Activated naive CD8-positive, alpha-beta T cell treated with anti-CD3 and anti-CD28 coated beads for 36 hours (primary cell): ENCODE measurements at places on chromosomes 6 and 20.

GRCh38 chr6:46763466-46763865, 16.7 kb downstream of the ANKRD66 start:
- no peak for DNase-seq

GRCh38 chr6:4928426-4928825, 75.4 kb downstream of the RPP40 start:
- no peak for DNase-seq

GRCh38 chr20:38926934-38927616, 858 bp downstream of the FAM83D start:
- DNase-seq, result no peak

GRCh38 chr20:5481872-5482271, 165.1 kb upstream of the PROKR2 start:
- DNase-seq, result no peak

GRCh38 chr6:119501798-119502483, 152.4 kb upstream of the MAN1A1 start:
- DNase-seq, result no peak

GRCh38 chr20:47775841-47776240, 9.4 kb downstream of the SULF2 start:
- DNase-seq, result no peak

DNA sequence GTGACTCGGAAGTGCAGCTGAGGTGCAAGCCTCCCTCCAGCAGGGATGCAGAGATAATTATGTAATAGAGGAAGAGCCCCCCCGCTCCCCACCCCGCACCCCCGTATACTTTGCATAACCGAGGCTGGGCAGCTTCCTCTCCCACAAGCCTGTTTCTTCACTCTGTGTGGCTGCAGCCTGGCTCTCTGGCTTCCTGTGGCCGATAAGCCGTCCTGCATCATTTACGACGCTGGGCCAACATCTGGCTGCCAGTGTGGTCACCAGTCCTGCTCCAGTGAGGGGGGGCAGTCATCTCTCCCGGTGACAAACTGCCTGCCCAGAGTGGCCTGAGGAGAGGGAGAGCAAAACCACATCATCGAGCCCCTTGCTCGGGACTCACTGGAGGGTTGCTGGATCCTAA, 59.2 kb downstream of the RBM38 start:
- no peak for DNase-seq

- DNase-seq, result no peak
Observed at GRCh38 chr6:98871057-98871456, 36.7 kb downstream of the POU3F2 start.

DNA sequence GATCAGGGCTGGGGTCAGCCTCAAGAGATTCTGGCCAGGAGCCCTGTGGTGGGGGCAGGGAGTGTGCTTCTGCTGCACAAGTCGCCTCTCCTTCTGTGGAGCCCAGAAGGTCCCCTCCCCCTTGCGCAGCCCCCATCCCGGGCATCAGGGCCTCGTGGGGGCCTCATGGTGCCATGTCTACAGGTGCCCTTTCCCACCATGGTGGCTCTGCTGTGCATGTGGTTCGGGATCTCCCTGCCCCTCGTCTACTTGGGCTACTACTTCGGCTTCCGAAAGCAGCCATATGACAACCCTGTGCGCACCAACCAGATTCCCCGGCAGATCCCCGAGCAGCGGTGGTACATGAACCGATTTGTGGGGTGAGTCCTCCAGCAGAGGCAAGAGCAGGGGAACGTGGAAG, 48.1 kb downstream of the TM9SF4 start:
- no peak for DNase-seq
